Panc1 (cell line): ENCODE measurements at places on chromosomes 12 and 14. TPM values are rescaled to one million over a fixed set of nuclear protein-coding genes. Genes with fewer than 3 reads are reported as not detected.

Gene C12orf56
- 2.8 TPM for total RNA-seq

Gene LRRIQ1
- total RNA-seq, result 0.15 TPM

DNA sequence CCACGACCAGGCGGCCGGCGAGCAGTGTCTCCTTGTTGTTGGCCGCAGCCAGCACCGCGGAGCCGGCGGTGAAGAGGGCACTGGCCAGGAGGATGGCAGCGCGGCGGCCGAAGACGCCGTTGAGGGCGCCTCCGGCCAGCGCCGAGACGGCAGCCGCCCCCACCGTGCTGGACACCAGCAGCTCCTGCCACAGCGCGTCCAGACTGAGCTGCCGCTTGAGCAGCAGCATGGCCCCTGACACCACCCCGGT is 691 bp downstream of the SLC2A13 start:
- no peak for DNase-seq

DNA sequence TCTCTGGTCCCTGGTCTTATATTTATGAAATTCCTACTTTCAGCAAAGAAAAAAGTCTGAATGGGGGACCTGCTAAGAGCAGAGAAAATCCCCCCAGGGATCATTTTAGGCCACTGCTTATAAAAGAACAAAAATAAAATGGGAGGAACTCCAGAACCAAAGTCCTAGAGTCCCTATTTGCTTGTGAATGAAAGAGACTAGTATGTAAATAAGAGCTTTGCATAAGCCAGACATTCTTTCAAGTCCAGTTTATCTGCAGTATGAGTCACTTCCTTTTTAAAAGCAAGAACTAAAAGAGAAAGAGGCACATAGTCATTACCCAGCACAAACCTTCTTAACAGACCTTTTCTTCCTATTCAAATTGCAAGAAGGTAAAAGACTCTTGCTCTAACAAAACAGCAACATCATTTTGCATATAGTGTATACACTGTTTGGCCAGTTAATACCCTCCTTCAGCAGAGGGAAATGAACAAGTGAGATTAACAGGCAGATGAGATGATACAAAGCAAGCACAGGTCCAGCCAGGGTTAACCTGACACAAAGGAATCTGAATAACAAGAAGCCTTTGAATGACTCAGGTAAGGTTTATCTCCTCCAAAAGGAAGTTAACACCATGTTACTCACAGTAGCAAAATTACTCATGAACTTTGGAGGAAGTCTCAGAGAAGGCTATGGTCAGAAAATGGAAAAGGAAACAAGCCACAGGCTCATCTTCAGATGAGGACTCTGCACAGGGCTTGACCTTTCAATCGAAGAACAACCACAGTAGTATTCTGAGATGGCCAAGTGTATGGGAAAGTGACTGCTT is 87.3 kb downstream of the PHLDA1 start:
- DNase-seq, result peak; percentile 88

DNA sequence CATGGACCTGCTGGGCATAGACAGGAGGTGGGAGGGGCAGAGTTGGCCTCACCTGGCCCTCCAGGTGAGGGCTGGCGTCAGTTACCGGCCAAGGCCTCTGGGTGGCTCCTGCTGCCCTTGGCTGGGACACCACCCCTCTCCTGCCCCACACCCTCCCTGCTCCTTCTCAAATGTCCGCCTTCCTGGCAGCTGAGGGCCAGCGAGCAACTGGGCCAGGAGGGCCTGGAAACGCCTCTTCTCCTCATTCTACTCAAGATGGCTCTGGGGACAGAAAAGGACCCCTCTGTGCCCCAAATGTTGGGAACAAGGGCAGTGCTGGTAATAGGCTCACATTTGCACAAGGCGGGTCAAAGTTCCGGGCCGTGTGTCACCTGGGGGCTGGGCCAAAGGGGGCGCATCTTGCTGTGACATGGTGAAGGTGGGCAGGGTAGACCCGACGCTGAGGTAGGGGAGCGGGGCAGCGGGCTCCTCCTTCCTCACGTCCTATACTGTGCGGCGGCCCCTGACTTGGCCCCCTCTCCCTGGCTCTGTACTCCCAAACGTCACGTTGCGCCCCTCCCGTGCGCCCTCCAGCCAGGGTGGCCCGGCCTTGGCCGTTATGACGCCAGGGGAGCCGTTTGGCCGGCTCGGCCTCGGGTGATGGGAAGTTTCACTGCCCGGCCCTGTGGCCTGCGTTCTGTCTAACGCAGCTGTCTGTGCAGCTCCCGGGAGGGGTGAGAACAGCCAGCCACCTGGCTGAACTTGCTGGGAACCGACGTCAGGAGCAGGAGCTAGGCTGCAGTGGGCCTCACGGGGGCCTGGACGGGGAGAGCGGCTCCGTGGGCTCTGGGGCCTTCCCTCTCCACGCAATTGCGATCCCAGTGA is 18.0 kb upstream of the DLK1 start:
- DNase-seq, result no peak

DNA sequence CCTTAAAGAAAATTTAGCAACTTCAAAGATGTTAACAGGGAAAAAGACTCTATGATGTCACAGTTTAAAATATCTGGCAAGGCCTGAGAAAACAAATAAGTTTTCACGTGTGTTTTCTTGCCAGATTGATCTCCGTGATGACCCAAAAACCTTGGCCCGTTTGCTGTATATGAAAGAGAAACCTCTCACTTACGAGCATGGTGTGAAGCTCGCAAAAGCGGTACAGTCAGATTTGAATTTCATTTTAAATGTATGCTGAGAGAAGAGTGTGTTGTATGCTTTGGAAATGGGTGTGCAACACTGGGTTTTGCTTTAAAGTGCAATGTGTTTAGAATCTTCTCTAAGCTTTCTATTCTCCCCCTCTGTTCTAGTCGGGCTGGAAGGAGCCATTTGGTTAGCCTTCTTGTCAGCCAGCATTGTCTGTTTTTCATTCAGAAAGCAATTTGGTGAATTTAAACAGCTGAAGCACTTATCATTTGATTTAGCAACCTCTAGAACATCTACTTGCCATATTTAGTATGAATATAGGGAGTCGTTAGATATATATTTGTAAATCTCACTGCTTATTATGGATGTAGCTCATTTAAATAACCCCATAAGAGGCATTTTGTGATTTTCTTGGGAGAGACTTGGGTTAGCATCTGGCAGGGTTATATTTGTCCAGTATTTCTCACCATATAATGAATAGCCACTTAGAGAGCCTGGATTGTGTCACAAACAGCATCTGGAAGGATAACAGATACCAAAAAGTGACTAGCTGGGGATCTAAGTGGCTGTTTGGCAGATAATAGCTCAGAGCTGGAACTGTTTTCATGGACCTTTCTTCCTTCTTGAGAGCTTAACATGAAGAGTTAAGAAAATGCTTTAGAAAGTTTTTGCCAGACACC is 35.5 kb downstream of the GPHB5 start:
- DNase-seq, result no peak

GRCh38 chr12:132771126-132771838 is 9.7 kb upstream of the ANKLE2 start:
- no peak for DNase-seq

DNA sequence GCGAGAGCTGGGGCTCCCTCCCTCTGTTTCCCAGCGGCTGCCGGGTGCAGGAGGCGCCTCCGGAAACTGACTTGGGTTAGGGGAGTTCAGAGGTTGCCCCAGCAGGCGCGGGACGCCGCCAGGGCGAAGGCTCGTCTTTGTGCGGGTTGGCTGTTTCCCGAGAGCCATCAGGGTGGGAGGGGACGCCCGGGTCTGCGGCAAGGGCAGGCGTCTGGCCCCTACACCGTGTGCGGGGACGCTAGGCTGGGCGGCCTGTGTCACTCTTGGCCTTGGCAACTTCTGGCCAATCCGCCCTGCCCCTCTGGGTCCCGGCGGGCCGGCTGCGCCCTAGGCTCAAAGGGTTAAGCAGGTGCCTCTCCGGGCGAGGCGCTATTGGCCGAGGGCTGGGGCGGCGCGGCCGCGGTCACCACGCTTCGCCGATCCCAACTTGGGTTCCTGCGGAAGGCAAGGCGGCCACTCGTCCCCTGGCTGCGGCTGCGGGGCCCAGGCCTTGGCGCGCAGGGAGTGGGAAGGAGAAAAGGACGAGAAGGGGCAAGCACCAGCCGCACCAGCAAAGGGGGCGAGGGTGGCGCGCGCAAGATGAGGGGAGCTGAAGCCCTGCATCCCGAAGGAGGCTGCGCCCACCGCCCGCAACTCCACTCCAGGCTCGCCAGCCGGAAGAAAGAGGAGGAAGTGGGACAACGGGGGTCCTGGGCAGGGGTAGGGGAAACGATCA is 5.6 kb upstream of the NPAS3 start:
- no peak for DNase-seq

DNA sequence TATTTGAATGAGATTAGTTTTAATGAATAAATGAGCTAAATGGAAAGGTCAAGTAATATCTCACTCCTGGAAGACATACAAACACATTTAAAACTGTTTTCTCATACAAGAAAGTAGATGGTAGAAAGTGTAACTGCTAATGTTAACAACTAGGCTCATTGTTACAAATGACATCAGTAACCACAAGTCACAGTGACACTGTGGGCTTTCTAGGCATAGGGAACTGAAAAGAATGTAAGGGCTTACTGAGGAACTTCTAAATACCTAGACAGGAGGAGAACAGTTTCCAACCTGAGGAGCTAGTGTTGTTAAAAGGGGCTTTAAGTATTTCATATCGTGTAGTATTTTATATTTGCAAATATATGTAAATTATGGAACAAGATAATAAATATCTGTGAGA is 17.5 kb upstream of the ERGIC2 start:
- no peak for DNase-seq

- no peak for DNase-seq
Measured at GRCh38 chr12:13079440-13079906, 24.0 kb downstream of the GSG1 start.

DNA sequence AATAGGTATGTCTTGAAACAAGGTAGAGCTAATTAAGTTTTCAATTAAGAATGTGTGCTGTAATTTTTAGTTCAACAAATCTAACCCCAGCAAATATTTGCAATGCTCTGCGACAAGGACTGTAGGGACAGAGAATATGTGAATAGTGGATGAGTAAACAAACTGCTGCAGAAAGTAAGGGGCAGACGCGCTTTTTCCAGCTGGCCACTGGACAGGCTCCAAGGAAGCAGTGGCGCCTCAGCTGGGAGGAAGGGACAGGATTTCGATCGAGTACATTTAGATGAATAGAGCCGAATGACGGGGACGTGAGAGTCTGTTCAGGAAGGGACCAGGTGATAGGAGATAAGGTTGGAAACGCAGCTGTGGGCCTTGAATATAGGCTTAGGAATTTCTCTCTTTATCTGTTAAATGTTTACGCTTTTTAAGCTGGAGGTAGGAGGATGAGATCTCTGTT is 69.3 kb downstream of the ELK3 start:
- no peak for DNase-seq

DNA sequence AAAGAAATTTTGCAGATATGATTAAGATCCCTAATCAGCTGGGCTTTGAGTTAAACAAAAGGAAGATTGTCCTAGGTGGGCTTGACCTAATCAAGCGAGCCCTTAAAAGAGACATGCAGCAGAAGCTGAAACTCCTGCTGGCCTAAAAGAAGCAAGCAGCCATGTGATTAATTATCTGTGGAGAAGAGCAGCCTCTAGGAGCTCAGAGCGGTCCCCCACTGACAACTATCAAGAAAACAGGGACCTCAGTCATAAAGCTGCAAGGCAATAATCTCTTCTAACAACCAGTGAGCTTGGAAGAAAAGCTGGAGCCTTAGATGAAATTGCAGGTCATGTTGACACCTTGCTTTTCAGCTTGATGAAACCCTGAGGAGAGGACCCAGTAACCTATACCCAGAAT is 288.9 kb upstream of the CLEC14A start:
- DNase-seq, result no peak
